Aortic smooth muscle cell (primary cell): ENCODE measurements at places on chromosomes 7 and 10. TPM values are rescaled to one million over a fixed set of nuclear protein-coding genes. Genes with fewer than 3 reads are reported as not detected.

Gene SLC39A12
- total RNA-seq = not detected in 2 replicates

Gene IFIT1
- total RNA-seq = 6.1 and 12.7 TPM in 2 replicates

Gene PAX4
- total RNA-seq = not detected in 2 replicates

Gene AKR1B1
- total RNA-seq = 72.8 and 82.0 TPM in 2 replicates

Gene ATOH7
- under 0.01 TPM in 1 of 2 replicates, not detected in the other for total RNA-seq

Gene GSDME
- 23.6 and 24.3 TPM in 2 replicates for total RNA-seq

Gene DGKI
- total RNA-seq = 3.9 and 5.3 TPM in 2 replicates

Gene GPR146
- total RNA-seq = 0.68 and 0.79 TPM in 2 replicates

Gene AASS
- 32.0 and 41.3 TPM in 2 replicates for total RNA-seq

Gene ZCWPW1
- 2.2 and 2.6 TPM in 2 replicates for total RNA-seq

Gene CFAP70
- 1.6 and 2.0 TPM in 2 replicates for total RNA-seq

Gene LRRC4
- 0.06 and 0.13 TPM in 2 replicates for total RNA-seq

Gene SFTPA1
- not detected in 2 replicates for total RNA-seq

Gene PYROXD2
- total RNA-seq = 17.3 and 31.8 TPM in 2 replicates

Gene SLC16A12
- total RNA-seq = 0.25 and 0.53 TPM in 2 replicates

Gene EPHB6
- total RNA-seq = 14.0 and 23.1 TPM in 2 replicates

Gene ZC3HAV1L
- 2.6 and 3.8 TPM in 2 replicates for total RNA-seq

Gene MMP21
- not detected in 2 replicates for total RNA-seq

Gene ZNF485
- total RNA-seq = 1.3 and 2.2 TPM in 2 replicates

Gene TCTN3
- total RNA-seq = 30.1 and 32.0 TPM in 2 replicates

Gene HMX3
- not detected in 2 replicates for total RNA-seq

Gene SPACDR
- total RNA-seq = 0.25 and 0.79 TPM in 2 replicates

Gene CTAGE4
- total RNA-seq = 0.37 and 0.66 TPM in 2 replicates

Gene ACTL6B
- total RNA-seq = not detected in 2 replicates

Gene CALML5
- not detected in 2 replicates for total RNA-seq

Gene PNLIP
- total RNA-seq = not detected in 2 replicates

Gene SPDYE6
- total RNA-seq = 0.06 TPM in 1 of 2 replicates, not detected in the other

Gene SLC18A3
- total RNA-seq = not detected in 2 replicates

Gene HKDC1
- total RNA-seq = 1.4 and 1.7 TPM in 2 replicates

Gene FOXP2
- total RNA-seq = 0.79 and 2.2 TPM in 2 replicates

Gene OR2A7
- total RNA-seq = 0.26 and 0.37 TPM in 2 replicates

Gene MYL10
- total RNA-seq = not detected in 2 replicates

Gene TMEM236
- 0.06 TPM in 1 of 2 replicates, not detected in the other for total RNA-seq

Gene SMKR1
- total RNA-seq = not detected in 2 replicates

Gene TSC22D4
- 21.7 and 22.2 TPM in 2 replicates for total RNA-seq

Gene DLX6
- total RNA-seq = not detected in 2 replicates
